ENCODE measurements at places on chromosomes 7 and 10. TPM values are rescaled to one million over a fixed set of nuclear protein-coding genes. Genes with fewer than 3 reads are reported as not detected.

DNA sequence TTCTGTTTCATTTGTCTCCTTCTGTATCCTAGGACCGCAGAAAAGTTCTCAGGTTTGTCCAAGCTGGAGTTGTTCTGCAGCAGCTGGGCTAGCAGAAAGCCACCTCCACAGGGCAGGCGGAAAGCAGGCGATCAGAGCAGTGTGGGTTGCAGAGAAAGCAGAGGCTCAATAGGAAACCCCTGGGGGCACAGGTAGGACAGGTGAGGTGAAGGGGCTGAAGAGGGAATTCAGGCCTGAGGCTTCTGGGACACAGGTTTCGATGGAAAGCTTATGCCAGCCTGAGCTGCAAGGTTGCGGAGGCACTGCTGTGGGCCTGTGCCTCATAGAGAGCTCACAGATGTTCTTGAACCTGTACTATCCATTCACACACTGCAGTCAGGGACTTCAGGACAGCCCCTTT, 194.9 kb upstream of the TPK1 start:
- DNase-seq = no peak

The TRPV5 gene
- total RNA-seq = 0.26 TPM

The RP9 gene
- 7.8 TPM for total RNA-seq

- no peak for DNase-seq
Measured at GRCh38 chr10:118254654-118255053, 87.5 kb downstream of the FAM204A start.

GRCh38 chr10:97974100-97974499, 56.3 kb downstream of the CRTAC1 start:
- no peak for DNase-seq

DNA sequence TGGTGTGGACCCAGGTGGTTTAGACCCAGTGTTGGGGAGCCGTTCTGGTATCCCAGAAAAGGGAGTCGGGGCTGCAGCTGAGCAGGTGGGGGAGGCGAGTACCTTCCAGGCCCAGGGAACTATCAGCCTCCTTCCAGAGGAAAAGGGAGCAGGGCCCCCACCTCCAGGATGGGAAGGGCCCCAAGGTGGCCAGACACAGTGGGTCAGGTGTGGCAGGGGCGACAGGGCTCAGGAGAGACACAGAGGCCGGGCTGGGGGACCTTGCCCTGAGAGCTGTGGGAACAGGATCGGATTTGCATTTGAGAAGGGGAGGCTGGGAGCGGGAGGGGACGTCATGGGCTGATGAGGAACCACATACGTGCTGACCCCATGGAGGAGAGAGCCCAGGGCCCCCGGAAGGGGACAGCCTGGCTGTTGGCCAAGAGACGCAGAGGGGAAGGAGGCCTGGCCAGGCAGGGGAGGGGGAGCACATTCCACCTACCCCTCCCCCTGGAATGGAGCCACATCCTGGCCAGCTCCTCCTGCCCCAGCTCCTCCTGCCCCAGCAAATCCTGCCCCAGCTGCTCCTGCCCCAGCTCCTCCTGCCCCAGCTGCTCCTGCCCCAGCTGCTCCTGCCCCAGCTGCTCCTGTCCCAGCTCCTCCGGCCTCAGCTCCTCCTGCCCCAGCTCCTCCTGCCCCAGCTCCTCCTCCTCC, 9.7 kb upstream of the TTYH3 start:
- peak; percentile 90 for DNase-seq

DNA sequence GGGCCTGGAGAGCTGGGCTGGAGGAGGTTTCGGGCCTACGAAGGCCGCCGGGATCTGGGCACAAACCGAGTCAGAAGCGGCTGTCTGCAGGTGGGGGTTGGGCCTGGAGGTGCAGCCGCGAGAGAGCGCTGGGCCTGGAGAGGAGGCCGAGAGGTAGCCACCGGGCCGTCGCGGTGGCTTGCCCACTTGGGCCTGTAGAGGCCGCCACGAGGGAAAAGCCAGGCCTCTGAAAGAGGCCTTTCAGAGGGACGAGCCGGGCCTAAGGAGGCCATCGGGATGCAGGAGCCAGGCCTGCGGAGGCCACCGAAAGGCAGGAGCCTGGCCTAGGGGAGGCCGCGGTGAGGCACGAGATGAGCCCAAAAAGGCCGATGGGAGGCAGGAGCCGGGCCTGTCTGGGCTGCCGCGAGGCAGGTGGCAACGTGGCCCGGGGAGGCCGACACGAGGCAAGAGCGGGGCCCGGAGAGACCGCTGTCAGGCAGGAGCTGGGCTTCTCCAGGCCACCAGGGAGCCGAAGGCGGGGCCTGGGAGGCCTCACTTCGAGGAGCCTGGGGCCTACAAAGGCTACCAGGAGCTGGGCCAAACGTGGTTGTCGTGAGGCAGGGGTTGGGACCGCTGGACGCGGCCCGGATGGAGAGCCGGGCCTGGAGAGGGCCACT, 25.6 kb downstream of the MDH2 start:
- DNase-seq = no peak

The TLX1 gene
- total RNA-seq = not detected

The HELLS gene
- total RNA-seq = 99.1 TPM

The MRC1 gene
- total RNA-seq = 41.2 TPM
